ENCODE measurements at places on chromosomes 3 and 15.
A peak's percentile ranks its signal among the peaks of the same experiment; 100 is the strongest.

DNA sequence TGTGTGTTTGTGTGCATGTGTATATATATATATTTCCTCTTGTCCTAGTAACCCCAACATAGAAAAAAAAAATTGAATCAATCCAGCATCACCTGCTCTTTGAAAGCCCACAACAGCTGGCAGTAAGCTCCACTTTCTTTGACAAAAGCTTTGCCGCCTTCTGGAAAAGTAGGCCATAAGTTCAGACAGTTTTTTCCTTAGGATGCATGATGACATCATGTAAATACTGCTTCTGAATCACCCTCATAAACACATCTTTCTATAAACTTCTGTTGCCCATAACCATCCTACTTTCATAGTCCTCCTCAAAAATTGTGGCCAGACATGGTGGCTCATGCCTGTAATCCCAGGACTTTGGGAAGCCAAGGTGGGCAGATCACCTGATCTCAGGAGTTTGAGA lies 67.4 kb downstream of the CSNK1G1 start:
- DNase-seq: no peak

GRCh38 chr3:167110901-167111300 lies 269.2 kb downstream of the ZBBX start:
- DNase-seq: peak; percentile 3

- no peak for DNase-seq
Observed at GRCh38 chr3:165256554-165257065, 60.4 kb upstream of the SLITRK3 start.

- no peak for DNase-seq
Observed at GRCh38 chr15:78162038-78162437, 12.9 kb downstream of the IDH3A start.

GRCh38 chr3:161104561-161105551 lies at the start of gene B3GALNT1:
B3GALNT1 (minus strand) TSS chr3:161105349; CDS start chr3:161086754, 18,595 bp downstream.
- peak; percentile 37 for DNase-seq

- peak; percentile 47 for DNase-seq
Observed at GRCh38 chr3:32392536-32393302, 1.1 kb downstream of the CMTM7 start.

GRCh38 chr3:31576521-31576920 lies 43.8 kb downstream of the STT3B start:
- no peak for DNase-seq

DNA sequence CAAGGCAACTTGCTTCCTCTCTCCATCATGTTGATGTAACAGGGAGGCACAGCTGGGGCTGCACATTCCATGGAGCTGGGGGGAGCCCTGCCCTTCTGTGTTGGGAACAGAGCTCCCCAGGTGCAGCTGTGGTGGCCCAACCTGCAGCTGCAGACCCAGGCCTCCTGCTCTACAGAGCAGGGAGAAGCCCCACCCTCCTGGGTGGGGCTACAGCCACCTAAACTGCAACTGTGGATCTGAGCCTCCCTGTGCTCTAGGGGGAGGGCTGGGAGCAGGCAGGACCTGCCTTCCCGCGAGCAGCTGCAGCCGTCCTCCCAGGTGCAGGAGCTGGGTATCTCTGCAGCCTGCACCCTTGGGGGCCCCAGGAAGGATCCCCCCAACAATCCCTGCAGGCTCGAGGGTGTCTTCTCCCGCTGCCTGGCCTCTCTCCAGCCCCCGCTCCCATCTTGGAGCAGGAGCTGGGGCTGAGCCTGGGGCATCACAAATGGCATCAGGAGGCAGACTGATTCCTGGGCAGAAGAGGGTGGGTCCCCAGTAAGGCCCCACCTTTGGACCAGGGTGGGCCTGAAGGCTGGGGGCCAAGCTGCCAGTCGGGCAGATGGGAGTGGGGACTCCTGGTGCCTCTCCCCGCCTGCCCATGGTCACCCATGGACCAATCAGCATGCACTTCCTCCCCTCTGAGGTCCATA lies 7.4 kb downstream of the LRRC58 start:
- DNase-seq: no peak

GRCh38 chr3:20028905-20029331 lies 11.3 kb upstream of the KAT2B start:
- DNase-seq: no peak

DNA sequence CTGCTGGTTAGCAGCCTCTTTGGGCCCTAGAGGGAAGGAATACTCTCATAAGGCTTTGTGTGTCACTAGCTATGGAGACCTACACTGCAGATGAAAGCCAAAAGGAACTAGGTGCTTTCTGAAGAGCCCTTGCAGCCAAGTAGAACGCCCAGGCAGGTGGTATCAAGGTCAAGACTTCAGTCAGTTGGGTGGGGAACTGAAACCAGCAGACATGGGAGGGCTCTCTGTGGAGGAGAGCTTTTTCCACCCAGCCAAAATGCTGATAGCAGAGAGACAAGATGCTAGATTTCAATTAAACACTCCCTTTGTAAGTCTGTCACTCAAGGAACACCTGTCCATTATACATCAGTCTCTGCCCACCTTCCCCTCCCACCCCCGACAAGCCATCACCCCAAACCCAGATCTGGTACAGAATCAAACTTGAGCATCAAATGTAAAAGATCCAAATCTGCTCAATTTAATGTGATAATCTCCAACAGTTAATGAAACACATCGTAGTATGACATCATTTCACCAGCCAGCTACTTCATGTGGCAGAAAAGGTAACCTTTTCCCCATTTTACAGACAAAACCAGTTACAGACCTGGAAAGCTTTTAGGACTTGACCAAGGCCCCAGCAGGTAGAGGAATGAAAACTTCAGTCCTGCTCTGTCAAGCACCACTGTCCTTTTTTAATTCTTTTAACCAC lies 14.6 kb downstream of the MRPS25 start:
- DNase-seq: no peak

DNA sequence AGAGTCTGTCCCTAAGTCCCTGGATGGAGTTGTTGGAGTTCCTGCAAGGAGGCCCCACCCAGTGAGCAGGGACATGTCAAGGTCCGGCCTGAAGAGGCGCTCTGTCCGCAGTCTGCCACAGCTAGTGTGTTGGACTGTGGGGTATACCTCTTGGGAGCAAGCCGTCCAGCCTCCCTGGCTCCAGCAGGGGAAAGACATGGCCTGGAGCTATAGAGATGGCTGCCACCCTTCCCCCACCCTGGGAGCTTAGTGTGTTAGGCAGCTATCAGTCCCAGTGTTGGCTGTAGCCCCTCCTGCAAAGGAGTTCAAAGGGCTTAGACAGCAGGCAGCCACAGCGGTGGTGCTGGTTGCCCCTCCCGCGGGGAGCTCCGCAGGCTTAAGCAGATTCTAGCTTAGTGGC lies 20.3 kb downstream of the IMPG2 start:
- no peak for DNase-seq

- no peak for DNase-seq
Observed at GRCh38 chr3:9397906-9398699, 688 bp downstream of the SETD5 start.

DNA sequence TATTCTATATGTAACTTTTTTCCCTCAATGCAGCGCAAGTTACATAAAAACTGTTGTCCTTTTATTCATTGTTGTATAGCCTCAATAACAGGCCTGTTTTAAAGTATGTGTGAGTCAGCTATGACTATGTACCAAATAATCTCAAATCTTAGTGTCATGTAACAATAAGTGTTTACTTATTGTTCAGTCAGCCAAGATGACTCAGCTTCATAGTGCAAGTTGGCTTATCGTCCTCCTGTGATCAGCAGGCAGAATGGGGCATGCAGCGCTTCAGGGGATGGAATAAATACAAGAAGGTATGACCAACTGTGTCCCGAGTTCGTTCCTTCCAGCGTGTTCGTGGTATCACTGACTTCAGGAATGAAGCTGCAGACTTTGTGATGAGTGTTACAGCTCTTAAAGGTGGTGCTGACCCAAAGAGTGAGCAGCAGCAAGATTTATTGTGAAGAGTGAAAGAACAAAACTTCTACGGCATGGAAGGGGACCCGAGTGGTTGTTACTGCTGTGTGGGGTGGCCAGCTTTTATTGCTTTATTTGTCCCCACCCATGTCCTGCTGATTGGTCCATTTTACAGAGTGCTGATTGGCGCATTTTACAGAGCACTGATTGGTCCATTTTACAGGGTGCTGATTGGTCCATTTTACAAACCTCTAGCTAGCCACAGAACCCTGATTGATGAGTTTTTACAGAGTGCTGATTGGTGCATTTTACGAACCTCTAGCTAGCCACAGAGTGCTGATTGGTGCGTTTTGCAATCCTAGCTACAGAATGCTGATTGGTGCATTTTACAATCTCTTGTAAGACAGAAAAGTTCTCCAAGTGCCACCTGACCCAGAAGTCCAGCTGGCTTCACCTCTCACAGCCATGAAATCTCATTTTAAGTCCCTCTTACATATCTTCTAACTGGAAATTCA lies 1016.0 kb downstream of the MCTP2 start:
- DNase-seq: peak; percentile 100

- no peak for DNase-seq
Observed at GRCh38 chr15:47961401-47962090, 159.2 kb upstream of the SLC24A5 start.

DNA sequence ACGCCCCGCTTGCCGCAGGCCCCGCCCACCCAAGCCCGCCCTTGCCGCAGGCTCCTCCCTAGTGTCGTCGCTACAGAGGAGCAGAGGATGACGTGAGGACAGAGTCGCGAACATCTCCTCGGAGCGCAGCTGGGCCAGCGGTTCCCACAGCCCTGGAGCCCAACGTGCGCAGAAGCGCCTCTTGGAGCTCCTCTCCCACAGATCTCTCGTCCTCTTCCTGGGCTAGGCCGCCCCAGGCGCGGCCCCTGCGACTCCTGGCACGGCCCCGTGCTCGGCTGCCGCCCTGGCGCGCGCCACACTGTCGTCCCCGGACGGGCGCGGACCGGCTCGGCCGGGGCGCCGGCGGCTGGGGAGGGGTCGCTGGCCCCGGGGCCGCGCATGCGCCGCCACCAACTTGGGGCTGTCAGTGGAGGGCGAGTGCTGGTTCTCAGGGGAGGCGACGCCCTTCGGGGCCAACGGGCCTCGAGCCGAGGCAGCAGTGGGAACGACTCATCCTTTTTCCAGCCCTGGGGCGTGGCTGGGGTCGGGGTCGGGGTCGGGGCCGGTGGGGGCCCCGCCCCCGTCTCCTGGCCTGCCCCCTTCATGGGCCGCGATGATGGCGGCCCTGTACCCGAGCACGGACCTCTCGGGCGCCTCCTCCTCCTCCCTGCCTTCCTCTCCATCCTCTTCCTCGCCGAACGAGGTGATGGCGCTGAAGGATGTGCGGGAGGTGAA lies at the start of gene TRPC1:
Gene TRPC1, plus strand, starts transcription at position 67 of the 714 bp plus-strand sequence. Its CDS starts 526 bp downstream, at position 593.
- DNase-seq: peak; percentile 65

DNA sequence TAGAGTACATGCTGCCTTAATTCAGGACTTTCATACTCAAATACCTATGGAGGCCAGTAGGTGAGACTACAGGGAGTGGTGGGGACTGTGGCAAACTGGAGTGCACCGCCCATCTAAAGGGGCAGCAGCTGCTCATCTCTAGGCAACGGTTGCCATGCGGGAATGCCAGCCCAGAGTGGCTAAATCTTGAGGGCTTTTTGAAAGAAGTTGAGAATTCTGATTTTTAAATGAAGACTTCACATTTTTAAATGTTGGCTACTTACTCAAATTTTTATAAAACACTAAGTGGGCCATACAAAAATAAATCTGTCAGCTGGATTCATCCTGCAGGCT lies 90.8 kb upstream of the PRR23E start:
- DNase-seq: no peak

DNA sequence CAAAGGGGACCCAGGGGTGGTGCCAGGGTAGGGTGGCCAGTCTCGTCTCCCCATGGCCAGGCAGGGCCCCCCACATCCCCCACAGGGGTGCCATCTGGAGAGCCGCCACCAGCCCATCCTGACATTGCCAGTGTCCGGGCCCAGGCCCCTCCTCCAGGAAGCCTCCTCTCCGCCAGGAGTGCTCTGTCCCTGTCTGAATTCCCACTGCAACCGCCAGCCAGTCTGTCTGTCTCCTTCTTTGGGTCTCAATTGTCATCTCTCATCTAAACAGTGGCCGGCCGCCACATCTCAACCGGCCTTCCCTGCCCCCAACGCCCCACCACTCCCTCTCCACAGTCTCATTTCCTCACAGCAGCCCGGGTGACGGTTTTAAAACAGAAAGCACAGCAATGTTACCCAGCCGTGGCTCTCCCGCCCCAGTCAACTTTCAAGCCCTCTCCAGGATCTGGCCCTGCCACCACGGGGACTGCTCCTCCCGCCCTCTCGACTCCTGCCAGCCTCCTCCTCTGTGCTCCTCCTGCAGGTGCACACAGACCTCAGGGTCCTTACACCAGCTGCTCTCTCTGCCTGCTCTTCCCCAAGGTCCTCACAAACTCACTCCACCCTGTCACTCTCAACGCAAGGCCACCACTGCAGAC lies 57.0 kb downstream of the IQSEC1 start:
- DNase-seq: no peak

GRCh38 chr3:30408105-30408557 lies 198.3 kb upstream of the TGFBR2 start:
- peak; percentile 31 for DNase-seq

DNA sequence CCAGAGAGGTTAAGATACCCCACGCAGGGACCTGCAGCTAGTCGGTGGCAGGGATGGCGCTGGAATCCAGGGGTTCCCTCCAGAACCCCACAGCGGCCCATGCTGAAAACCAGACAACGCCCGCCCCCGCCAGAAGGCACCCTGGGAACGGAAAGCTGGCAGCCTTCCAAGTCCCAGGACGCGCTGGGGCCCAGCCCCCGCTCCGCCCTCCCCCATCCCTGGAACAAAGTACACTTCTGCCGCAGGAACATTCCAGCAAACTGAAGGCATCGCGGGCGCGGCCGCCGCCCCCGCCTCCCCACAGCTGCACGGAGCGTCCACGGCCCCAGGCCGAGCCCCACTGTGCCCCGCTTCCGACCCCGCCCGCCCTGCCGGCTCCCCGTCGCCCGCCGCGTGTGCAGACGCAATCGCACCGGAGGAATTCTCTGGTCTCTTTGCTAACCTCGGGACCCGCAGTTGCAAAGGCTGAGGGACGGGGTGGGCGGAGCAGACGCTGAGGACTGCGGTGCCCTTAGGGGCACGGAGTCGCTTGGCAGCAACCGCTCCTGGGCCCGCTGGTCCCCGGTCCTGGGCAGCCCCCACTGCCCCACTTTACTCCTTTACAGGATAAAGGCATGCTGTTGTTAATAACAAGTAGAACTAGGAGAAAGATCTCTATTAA lies 44.8 kb upstream of the RNU6-1 start:
- peak; percentile 76 for DNase-seq

DNA sequence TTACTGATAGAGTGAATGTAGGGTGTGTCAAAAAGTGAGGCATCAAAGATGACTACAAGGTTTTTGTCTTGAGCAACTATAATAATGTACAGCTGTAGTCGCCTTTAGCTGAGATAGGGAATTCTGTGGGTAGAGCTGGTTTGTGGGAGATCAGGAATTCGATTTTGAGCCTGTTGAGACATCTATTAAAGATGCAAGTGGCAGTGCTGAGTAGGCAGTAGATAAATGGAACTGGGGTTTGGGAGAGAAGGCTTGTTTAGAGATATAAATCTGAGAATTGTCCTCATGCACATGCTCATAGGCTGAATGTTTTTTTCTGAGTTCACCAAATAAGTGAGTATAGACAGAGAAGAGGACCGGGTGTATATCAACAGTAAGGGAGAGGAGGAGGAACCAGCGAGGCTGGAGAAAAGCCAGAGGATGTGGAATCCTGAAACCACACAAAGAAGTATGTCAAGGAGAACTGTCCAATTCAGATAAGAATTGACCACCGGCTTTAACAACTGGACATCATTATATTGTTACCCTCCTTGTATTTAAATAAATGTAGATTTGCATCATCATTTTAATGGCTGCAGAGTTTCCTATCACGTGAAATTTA lies 146.0 kb upstream of the TNIK start:
- no peak for DNase-seq

GRCh38 chr3:31358473-31359070 lies 174.2 kb upstream of the STT3B start:
- no peak for DNase-seq

- no peak for DNase-seq
Observed at GRCh38 chr15:37094333-37094914, 5.9 kb downstream of the MEIS2 start.

Measured in bronchial epithelial cell (primary cell).